ENCODE measurements at places on chromosomes 6 and 20.

DNA sequence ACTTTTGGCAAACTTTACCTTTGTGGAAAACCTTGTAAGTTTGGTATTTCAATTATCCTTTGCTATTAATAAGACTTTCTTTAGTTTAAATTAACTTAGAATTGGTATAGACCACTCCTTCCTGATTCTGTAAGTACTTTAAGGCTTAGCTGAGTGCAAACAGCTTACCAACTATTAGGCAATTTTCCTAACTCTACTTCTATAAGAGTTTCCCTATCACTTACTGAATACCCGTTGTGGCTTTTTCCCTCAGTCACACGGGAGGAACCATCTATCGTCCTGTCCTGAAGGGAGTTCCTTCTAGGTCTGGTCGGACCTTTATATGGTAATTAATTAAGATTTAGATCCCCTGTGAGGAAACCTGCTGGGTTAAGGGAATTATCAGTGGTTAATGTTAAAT is 9.6 kb downstream of the SLC35A1 start:
- no peak for DNase-seq

DNA sequence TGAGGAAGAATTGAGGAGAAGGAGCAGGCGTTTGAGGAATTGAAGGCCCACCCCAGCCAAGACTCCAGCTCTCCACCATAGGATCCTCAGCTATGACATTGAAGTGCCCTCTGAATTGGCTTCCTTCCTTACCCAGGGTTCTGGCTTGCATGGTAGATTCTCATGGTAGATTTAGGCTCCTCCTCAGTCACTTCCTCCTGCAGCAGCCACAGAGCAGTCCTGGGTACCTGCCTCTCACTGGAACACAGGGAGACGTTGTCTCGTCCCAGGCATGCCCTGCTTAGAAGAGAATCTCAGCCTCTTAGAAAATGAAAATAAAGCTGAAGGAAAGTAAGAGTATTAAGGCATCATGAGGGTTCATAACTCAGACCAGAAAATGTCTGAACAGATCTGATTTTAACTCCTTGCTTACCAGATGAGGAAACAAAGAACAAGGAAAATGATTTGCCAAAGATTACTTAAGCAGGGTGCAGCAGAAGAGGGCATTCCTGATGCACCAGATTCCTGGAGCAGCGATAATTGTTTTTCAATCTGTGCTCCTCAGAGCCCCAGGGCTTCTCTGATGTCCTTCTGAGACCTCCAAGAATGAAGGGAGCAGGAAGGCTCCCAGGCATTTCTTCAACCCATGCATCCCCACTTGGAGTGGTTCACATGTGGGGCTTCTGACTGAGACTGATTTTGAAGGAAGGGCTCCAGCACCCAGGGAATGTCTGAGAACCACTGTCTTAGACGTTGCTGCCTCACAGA is 219.8 kb downstream of the HIVEP2 start:
- no peak for DNase-seq

- no peak for DNase-seq
Observed at GRCh38 chr20:14523090-14523489, 185.7 kb upstream of the FLRT3 start.

DNA sequence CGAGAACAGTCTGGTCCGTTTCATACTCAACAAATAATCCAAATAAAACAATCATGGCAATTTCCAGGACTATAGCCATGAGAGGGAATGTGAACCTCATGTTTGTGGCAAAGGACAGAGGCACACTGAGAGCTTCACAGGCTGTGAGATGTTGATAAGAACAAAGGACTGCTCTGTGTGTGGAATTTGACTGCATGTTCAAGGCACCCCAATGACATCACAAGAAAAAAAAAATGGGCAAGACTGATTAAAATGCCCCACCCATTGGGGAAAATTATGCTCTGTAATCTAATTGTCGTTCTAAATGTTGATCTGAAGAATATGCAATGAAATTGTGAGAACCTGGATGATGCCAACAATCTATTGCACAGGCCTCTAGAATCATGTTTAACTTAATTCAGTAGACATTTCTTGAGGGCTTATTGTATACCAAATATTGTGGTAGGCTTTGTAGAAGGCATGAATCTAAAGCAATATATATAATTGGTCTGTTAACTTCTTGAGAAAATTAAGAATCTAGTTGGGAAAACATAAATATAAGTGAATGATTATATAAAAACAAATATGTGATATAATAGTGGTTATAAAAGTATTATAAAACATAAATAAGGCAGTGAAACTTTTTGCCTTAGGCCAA is at the start of gene RHAG:
RHAG (minus strand) TSS at position 127 of the 637 bp plus-strand sequence; CDS start at position 100, 27 bp downstream.
- DNase-seq = no peak

GRCh38 chr6:68233623-68234022 is 401.5 kb upstream of the ADGRB3 start:
- no peak for DNase-seq

- no peak for DNase-seq
Observed at GRCh38 chr20:44523746-44524145, 1.9 kb upstream of the SERINC3 start.

- no peak for DNase-seq
Observed at GRCh38 chr20:15703171-15703911, 869.9 kb downstream of the KIF16B start.

- DNase-seq = no peak
Observed at GRCh38 chr6:138037009-138037504, 70.2 kb downstream of the PERP start.

DNA sequence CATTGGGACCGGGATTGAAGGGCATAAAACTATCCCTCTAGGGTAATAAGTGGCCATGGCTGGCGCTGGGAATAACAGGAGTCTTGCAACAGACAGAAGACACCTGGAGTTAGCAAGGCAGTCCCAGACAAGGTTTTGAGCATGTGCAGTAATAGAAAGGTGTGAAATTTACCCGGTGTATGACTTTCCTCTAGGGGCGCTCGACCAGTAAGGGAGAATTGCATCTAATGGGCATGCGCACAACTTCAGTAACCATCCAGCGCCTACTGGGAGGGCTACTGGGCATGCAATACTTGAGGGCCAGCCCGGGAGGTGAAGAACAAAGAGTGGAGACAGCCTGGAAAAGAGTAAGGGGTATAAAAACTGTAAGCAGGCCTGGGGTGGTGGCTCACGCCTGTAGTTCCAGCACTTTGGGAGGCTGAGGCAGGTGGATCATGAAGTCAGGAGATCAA is 32.7 kb downstream of the SERPINB6 start:
- DNase-seq = no peak

DNA sequence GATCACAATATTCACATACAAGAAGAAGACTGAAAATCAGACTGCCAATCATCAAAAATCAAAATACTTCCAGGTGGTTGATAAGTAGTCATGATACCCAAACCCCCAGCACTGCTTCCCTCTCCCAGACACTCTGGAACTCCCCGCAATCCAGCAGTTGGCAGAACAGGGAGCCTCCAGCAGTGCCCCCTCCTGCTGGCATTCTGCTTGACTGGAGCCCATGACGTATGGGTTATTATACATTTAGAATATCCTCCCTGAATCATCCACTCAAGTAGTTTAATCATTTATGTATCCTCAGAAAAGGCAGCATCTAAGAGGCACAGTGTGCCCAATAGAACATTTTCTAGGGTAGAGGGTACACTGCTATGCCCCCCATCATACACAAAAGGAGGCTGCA is 9.3 kb upstream of the OGFRL1 start:
- DNase-seq = no peak

DNA sequence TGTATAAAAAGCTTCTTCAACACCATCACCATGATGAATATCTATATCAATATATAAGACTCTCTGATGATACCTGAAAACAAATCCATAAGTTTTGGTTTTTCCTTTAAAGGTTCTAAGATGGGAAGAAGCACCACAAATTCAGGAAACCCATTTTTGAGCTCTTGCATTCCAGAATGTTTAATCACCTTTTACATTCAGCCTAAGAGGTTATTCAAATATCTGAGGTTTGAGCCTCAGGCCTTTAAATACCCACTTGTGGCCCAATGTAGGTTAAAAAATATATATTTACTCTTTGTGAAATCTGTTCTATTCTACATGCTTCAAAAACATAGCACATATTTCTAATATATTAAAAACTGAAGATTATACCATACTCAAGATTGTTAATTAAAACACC is 17.6 kb downstream of the HDAC2 start:
- no peak for DNase-seq

- DNase-seq = no peak
Observed at GRCh38 chr6:137845460-137845859, 21.6 kb upstream of the TNFAIP3 start.

- no peak for DNase-seq
Observed at GRCh38 chr6:55777469-55777868, 97.9 kb downstream of the BMP5 start.

GRCh38 chr6:42259841-42260395 is 42.3 kb upstream of the MRPS10 start:
- no peak for DNase-seq

GRCh38 chr6:153058291-153058690 is 55.8 kb upstream of the MTRF1L start:
- no peak for DNase-seq

GRCh38 chr20:9139106-9139833 is 70.4 kb downstream of the PLCB4 start:
- DNase-seq = no peak

DNA sequence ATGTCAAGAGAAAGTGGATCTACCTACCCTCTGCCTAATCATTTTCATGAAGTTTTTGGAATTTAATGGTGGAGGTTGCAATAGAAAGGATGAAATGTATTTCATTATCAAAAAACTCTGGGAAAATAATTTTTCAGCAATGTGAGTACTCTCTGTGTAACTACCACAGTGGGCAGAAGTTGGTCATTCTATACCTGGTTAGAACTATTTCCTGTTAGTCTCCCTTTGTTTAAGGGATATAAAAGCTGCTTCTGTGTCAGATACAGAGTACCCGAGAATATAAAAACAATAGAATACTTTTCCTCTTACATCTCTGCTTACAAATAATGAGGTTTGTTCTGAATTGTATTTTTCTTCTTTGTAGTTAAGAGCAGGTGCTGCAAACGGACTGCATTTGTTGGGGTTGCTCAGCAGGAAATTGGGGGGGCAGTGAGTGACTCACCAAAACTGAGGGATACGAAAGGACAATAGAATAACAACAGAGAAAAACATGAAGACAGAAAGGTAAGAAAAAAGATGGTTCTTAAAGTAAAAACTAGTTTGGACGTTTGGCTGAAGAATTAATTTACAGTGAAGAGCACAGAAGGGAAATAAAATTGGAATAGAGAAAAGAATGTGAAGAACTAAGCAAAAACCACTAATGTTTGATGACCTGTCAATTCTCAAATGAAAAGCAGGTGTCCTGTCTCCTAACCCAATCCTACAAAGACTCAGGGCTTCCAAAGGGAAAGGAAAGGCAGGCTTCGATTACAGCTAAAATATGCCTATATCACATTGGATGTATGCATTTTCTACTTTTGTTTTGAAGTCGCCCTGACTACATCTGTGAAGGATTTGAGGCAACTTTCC is 703.1 kb downstream of the RFPL4B start:
- no peak for DNase-seq

GRCh38 chr6:109687271-109687761 is 3.7 kb downstream of the AK9 start:
- no peak for DNase-seq

DNA sequence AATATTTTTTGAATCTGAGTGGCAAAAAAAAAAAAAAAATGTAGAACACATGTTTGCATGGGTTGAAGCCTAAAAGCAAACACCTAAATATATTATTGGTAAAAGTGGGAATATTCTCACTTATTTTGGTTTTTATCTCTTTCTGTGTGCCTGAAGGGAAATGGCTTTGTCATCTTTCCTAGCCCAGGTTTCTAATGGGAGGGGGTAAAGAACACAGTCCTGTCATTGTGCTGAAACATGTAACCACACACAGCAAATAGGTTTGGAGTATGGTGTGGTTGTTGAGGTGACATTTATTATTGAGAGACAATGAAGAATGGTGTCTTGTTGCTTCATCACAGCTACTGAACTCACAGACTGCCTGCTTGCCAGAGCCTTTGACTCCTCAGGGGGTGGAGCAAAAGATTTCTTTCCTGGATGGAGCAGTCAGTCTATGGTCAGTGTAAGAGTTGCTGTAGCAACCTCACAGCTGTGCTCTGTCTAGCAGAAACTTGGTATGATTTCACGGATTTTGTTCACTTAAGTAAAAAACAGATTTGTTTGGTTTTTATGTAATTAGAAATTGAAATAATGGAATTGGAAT is 70.2 kb downstream of the CEP57L1 start:
- no peak for DNase-seq

DNA sequence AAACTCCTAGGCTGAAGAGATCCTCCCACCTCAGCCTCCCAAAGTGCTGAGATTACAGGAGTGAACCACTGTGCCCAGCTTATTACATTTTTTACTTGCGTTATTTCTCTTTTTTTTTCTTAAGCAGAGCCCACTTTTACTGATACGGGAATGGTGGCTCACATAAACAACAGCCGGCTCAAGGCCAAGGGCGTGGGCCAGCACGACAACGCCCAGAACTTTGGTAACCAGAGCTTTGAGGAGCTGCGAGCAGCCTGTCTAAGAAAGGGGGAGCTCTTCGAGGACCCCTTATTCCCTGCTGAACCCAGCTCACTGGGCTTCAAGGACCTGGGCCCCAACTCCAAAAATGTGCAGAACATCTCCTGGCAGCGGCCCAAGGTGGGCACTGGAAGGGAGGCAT is 10.5 kb downstream of the CAPN11 start:
- no peak for DNase-seq

- no peak for DNase-seq
Observed at GRCh38 chr6:112774319-112774718, 427.2 kb downstream of the RFPL4B start.

DNA sequence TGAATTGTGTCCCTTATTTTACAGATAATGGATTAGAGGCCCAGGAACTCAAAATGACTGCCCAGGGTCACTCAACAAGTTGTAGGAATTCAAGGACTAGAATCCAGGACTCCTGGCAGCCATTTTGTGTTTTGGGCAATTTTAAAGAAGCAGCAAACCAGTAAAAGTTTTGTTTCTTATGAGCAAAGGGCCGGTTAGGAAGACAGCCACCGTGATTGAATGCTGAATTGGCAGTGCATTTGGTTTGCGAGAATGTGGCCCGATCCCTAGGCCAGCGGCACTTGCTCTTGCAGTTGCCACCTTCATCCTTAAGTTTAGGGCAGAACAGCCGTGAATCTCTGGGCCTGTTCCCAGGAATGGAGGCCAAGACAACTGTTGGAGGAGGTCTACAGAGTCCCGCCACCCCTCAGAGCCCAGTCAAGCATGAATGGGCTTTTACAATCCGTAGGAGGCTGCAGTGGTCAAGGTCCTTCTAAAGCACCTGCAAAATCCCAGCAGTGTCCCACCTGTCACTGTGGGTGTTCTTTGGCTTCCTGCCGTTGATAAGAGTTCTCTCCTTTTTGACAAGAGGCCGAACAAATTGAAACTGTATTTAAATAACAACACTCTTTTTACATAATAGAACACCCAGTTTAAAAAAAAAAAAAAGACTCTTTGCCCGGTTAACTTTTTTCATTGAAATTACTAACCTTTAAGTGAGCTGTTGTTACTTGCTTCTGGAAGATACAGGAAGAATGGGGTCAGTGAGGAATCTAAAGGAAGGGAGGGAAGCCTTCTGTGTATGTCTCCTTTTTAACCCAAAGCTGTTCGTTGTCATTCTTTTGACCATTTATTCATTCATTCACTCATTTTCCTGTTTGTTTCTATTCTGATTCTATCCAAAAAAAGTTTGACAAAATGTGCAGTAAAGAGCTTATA is 68.7 kb downstream of the PHACTR2 start:
- no peak for DNase-seq

GRCh38 chr6:1625794-1626435 is 16.2 kb downstream of the FOXC1 start:
- DNase-seq = no peak

- no peak for DNase-seq
Observed at GRCh38 chr6:1170794-1171193, 141.1 kb upstream of the FOXQ1 start.

- DNase-seq = peak; percentile 10
Observed at GRCh38 chr6:154156135-154156896, 117.3 kb downstream of the OPRM1 start.

GRCh38 chr20:5528719-5529256 is 212.0 kb upstream of the PROKR2 start:
- DNase-seq = peak; percentile 20

Data from activated naive CD4-positive, alpha-beta T cell (primary cell).